NCI-H69 (cell line): ENCODE measurements at places on chromosomes 3 and 15.

GRCh38 chr3:147410526-147411237 is 1.5 kb downstream of the ZIC1 start:
- no peak for DNase-seq

DNA sequence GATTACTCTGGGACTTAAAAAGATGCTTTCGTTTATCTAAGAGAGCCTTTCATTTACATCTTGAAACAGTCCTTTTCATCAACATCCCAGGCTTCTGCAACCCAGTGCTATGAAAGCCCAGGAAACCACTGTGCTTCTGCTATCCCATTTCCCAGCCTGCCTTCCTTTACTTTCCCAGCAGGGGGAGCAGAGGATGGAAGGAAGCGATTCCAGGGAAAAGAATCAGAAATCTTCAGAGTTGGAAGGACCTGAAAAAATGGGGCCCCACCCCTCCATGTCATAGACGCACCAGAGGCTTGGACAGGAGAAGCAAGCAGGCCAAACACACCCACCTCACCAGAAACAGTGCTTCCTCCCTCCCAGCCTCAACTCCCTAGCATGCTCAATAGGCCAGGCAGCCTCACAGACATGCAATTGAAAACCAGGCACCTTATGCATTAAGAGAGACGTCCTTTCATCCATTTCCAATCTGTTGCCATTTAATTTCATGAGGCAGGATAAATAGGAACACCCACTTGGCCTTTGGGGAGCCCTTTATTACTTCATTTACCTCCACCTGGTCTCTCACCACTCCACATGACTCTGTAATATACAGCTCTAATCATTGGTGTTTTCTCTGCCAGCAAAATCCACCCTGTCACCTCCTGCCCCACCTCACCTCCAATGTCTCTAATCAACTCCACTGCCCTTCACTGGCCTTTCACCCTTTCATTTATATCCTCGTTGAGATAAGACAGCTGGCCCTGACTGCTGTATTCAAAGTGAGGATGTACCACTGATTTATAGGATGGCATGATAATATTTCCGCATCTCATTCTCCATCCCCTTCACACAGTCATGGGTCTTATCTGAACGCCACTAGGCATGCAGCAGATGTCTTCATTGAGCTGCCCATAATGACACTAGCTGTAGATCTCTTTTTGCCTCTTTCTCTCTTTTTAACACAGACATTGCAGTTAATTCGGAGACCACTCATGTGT is 583.9 kb downstream of the NTRK3 start:
- DNase-seq: no peak

GRCh38 chr3:4218456-4219226 is 84.5 kb upstream of the SETMAR start:
- no peak for DNase-seq

DNA sequence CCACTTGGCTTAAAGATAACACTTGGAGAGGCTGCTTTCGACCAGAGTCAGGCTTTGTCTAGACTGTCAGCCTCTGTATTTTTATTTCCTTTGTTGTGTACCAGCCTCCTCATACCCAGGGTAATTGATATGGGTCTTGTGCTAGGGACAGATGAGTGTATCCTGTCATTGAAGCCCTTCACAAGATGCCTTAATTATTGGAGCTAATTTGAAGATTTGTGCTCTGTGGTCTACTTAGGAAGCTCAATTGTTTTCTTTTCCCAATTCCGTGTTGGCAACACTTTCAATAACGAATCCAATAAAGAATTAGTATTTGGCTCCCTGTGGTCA is 60.5 kb upstream of the DPH6 start:
- peak; percentile 48 for DNase-seq

DNA sequence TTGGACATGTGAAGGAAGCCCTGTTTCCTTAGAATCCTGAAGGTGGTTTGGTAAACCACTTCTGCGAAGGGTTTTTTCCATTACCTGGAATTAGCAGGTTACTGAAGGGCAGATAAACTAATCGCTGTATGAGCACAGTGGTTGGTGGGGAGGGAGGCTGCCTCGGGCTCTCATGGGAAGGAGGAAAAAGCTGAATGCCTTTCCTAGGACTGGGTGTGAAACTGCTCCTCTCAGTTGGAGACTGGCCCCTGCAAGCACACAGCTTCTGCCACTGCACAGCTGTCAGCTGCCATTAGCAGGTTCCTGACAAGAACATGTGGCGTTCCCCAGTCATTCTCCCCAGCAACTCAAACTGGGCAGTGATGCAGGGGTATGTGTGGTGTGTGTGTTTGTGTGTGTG is 376.3 kb downstream of the GAP43 start:
- DNase-seq: peak; percentile 87

- peak; percentile 17 for DNase-seq
Observed at GRCh38 chr3:116233711-116234357, 211.5 kb downstream of the LSAMP start.

- no peak for DNase-seq
Observed at GRCh38 chr3:8837162-8837561, 67.7 kb upstream of the OXTR start.

DNA sequence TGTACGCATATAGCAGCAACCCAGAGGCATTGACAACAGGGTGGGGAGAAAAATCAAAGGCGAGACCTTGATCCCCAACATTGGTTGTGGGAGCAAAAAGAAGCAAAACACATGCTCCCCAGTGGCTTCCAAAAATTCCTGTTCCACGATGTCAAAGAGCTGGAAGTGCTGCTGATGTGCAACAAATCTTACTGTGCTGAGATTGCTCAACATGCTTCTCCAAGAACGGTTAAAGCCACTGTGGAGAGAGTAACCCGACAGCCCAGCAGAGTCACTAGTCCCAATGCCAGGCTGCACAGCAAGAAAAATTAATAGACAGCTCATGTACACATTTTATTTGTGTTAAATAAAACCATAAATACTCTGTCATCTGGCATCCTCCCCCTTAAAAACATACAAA is 179.9 kb upstream of the PFN2 start:
- DNase-seq: no peak

DNA sequence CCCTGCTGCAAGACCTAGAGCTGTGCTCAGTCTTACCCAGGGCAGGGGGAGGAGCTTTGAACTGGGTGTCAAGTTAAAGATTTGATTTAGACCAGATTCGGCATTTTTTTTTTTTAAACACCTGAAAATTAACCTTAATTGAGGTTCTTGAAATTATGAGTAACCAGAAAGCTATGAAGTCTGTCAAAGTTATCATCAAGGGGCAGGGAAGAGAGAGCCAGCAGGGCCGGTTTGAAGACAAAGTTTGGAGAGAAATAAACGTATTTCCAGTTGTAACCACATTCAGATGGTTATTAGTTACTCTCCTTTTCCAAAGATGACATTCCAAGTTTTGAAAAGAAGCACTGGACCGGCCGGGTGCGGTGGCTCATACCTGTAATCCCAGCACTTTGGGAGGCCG is 12.0 kb downstream of the TMEM266 start:
- DNase-seq: no peak
